Activated T-cell treated with anti-CD3 and anti-CD28 coated beads, Interleukin-2, amount 50 U/mL, for 72 hours (primary cell): ENCODE measurements at places on chromosomes 11 and 22.

- DNase-seq, result no peak
Observed at GRCh38 chr11:42329929-42330565, 870.6 kb upstream of the LRRC4C start.

GRCh38 chr11:104813532-104813931, 84.7 kb downstream of the CASP12 start:
- DNase-seq, result no peak

GRCh38 chr22:24417901-24418641, 9.3 kb upstream of the ADORA2A start:
- DNase-seq, result no peak

GRCh38 chr22:24289741-24290163, 19.1 kb downstream of the SPECC1L start:
- DNase-seq, result no peak

GRCh38 chr11:93589347-93589746, 46.2 kb upstream of the SMCO4 start:
- DNase-seq, result no peak

- DNase-seq, result no peak
Observed at GRCh38 chr11:15430381-15430780, 315.7 kb downstream of the INSC start.

DNA sequence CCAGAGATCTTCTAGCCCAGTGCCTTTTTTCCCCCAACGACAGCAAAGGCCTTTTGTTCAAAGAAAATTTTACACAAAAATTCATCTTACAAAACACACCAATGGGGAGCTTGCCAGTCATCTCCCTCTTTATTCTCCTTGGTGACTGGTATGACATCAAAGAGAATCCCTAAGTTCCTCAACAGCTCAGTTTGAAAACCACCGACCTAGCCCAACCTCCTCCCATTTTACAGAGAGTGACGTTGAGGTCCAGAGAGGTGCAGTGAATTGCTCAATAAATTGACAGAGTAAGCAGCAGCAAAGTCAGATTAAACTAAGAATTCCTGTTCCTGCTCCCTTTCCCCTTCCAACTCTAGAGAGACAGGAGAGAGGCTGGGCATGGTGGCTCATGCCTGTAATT, 7.8 kb downstream of the SLC43A3 start:
- no peak for DNase-seq

GRCh38 chr22:30221121-30221992, 25.2 kb downstream of the LIF start:
- DNase-seq, result peak; percentile 62

DNA sequence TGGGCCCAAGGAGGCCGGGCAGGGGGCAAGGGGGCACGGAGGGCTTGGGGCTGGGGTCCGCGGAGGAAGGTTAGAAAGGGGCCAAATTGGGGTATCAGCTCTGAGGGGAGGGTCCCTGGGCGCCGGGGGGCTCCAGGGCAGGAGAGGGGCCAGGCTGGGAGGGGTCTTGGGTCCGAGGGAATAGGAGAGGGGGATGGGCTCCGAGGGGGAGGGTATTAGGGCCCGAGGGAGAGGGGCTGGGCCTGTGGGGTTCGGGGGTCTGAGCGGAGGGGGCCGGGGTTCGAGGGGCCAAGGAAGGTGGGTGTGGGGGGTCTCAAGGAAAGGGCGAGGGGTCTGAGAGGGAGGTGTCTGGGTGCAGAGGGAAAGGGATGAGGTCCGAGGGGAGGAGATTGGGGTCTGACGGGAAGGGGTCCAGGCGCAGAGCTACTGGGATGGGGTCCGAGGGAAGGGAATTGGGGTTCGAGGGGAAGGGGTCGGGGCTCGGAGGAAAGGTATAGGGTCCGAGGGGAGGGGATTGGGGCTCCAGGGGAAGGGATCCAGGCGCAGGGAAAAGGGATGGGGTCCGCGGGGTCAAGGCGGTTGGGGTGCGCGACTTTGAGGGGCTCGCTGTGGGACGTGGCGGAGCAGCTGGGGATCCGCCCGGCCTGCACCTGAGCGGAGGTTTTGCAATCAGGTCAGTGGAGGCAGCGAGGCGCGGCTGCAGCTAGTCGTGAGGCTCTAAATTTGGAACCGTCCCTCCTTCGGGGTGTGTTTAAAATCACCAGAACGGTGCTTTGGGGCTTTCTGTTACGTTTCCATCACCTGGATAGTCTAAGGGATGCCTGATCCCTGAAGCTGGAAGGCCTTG, 728 bp downstream of the CTTN start:
- DNase-seq, result peak; percentile 15

DNA sequence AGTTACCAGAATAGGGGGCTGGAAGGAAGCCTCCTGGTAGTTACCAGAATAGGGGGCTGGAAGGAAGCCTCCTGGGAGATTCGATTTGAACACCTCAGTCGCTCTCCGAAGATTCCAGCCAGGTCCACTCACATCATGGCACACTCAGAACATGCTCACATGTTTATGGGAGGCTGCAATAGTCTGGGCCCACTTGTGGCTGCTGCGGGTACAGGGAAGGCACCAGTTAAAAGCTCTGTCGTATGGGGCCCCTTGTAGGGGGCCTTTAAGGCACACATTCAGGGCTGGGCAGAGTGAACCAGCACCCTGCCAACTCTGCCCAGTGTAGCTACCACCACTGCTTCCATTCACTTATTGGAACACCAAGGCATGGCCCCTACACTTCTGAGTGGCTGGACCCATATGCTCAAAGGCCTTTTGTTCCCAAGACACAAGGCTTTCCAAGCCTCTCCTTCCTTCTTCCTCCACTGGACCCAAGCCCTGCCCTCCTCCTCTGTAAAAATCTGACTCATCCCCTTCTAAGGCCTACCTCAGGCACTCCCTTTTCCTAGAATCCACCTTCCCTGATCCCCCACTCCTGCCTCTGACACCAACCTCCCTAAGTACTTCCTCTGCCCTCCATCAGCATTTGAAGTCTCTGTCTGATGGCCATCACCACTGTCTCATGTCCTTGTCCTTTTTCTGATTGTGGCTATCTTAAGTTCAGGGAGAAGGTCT, 28.0 kb downstream of the USP35 start:
- no peak for DNase-seq

DNA sequence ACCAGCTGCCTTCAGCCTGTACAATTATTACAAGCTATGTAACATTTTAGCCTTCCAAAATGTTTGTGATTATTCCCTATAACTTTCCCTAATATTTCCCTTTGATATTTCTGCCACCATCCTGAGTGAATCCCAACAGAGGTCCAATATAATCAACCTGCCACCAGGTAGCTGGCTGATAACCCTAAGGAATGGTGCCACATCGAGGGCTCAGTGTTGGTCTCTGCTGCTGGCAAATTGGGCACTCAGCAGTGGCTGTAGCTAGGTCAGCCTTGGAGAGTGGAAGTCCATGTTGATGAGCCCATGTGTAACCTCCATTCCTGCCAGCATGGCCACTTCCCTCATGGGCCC, 121.2 kb downstream of the ZNF280B start:
- no peak for DNase-seq

DNA sequence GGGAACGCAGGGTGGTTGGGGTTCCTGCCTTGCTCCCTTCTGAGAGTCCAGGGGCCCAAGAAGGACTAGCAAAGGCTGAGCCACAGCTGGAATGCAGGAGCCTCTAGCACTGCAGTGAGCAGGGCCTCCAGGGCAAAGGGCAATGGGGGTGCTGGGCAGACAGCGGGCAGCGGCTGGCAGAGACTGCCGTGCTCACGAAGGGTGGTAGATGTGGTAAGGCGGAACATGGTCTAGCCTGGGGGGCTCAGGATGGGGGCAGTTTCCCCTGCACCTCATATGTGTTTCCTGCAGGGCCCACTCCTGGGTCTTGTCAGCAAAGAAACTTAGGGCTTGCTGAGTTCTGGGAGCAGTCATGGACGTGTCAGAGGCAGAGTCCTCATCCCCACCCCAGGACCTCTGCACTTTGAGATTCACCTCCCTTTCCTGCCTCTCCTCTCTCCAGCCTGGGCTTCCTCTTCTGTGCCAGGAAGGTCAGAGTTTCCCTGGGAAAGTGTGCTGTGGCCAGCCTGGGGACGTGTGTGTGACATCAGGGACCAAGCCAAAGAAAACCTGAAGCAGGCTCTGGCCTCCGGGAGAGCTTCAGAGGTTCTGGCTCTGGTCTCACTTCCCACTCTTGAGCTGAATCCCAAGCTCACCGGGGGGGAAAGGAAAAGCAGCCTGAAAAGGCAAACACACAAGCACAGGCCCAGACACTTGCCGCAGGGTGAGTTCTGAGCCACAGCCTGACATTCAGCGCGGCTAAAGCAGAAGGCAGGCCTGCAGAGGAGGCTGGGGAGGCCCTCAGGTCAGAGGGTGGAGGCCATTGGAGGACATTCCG, 4.4 kb downstream of the MOGAT2 start:
- no peak for DNase-seq

GRCh38 chr11:130429120-130429681, 792 bp upstream of the ADAMTS8 start:
- DNase-seq, result no peak

DNA sequence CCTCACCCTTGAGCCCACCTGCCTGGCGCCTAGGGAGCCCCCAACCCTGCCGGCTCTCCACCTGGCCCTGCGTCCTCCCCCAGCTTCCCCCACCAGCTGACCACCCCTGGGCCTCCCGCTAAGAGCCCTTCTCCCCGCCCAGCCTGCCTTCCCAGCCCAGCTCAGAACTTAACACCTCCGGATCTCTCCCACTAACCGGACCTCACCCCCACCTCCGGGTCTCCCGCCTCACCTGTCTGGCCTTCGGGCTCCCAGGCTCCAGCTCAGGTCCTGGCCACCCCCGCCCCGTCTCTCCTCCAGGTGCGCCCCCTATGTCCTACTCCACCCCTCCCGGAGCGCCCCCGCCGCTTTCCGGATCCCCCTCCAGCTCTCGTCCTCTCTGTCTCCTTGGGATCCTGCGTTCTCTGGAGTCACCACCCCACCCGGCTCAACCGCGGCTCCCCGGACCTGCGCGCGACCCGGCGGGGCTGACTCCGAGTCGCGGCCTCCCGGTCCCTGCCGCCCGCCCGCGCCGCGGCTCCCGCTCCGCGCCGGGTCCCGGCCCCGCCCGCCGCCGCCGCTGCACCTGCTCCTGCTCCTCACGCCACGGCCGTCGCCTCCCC, at the start of gene KCNJ11:
KCNJ11 (minus strand) TSS at position 51 of the 602 bp plus-strand sequence. CDS start 568 bp downstream, outside the sequence.
- peak; percentile 21 for DNase-seq

GRCh38 chr11:128620309-128621100, 33.1 kb upstream of the ETS1 start:
- DNase-seq, result no peak

- DNase-seq, result no peak
Observed at GRCh38 chr11:6734616-6735015, 37.2 kb downstream of the OR2AG2 start.

DNA sequence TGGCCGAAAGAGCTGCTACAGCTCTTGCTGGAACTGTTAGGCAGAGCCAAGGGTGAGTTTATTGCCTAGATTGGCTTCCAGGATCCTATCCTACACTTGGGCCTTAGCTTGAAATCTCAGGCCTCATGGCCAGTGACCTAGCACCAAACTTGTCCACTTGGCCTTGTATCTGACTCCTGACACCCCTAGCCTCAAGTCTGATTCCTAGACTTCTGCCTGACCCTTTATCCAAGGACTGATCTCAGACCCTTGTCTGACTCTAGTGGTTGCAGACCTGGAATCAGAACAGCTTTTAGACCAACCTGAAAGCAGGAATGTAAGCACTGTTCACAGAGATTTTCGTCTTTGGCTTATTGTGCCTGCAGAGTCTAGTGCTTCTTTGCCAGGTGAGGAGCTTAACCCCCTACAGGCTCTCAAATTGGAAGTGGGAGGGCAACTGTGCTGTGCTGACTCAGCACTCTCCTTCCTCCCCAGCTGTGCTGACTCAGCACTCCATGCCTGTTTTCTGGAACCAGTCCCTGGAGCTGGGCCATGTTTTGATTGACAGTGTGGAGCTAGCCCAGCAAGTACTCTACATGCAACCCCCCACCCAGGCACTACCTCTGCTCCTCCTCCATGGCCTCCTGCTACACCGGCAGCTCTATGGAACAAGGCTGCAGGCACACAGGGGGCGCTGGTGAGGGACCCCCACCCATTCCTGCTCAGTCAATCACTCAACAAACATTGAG, 35.1 kb downstream of the RRP8 start:
- no peak for DNase-seq

DNA sequence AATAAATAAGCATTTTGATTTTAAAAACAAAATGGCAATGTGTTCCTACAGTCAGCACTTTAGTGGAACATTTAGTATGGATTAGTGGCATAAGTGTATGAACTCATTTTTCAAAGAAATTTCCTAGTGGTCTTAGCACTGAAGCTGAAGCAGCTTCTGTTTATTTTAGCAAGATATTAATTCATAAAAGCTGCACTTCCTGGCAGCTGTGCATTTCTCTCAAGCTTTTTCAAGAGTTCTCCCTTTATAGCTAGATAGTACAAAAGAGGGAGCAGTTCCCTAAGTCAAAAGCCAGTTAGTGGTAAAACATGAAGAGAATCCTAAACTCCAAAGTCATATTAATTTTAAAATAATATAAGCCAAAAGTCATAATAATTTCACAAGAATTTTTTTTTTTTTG, 1036.0 kb upstream of the CCDC90B start:
- no peak for DNase-seq

DNA sequence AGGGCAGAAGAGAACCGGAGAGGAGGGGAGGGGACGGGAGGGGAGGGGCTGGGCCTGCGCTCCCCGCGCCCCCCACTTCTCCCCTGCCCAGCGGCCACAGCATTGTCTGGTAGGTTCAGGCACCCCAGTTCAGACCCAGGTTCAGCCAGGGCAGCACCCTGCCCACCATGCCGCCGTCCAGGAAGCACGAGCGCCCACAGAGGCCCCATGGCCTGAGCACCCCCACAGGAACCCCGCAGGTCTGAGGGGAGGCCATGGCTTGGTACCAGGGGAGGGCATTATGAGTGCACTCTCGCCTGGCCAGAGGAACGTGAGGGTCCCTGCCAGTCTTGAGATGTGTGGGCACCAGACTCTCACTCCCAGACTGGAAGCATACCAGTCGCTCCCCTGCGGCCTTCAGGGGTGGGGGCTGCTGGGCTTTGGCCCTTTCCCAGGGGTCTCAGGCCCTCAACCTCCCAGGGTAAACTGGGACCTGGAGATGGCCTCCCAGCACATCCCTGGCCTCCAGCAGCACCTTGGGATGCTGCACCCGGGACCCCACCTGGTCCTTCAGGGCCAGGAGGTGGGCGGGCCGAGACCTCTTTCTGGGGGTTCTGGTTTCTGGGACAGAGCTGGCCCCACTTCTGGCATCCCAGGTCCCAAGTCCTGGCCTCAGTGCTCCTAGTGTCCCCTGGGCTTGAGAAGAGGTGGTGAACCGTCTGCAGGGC, 597 bp upstream of the PLXNB2 start:
- DNase-seq, result no peak

- DNase-seq, result peak; percentile 6
Observed at GRCh38 chr22:37609240-37610152, 862 bp downstream of the GGA1 start.

- no peak for DNase-seq
Observed at GRCh38 chr11:27717377-27717776, 17.1 kb upstream of the BDNF start.

- peak; percentile 13 for DNase-seq
Observed at GRCh38 chr11:110356762-110357671, 60.6 kb upstream of the RDX start.
